ENCODE measurements at places on chromosomes 5 and 9. TPM values are rescaled to one million over a fixed set of nuclear protein-coding genes. Genes with fewer than 3 reads are reported as not detected.
A peak's percentile ranks its signal among the peaks of the same experiment; 100 is the strongest.

- DNase-seq: no peak
- no peak overlapping the region for H3K27ac ChIP-seq
- no peak overlapping the region for H3K4me3 ChIP-seq
These were observed 4.9 kb downstream of the AKNA start for GRCh38 chr9:114382699-114383520.

The SPEF2 gene
- total RNA-seq: 3.9 TPM

The EGR1 gene
- 24.4 TPM for total RNA-seq

DNA sequence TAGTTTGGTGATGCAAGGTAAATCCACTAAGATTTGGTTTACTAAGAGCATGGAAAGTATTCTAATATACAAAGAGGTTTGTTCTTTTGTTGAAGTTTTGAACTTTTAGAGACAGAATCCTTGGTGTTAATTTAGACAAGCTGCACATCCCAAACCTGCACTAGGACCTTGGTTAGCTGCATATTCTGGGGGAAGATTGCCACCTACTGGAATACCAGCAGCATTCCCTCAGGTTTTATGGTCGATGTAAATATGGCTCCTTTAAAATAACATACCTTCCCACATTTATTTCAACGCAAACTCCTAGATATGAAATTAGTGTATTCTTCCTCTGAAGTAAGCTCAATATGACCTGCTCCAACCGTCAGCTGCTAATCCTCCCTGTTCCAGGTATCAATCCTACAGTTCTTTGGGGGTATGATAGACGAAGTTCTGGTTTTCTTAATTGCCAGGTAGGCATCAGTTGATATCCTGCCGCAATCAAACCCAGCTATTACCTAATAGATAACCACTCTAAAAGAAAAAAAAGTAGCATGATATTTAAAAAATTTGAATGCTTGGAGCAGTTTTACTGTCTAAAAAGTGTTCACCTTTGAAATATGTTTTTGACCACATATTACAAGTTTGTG, 624.1 kb downstream of the ISL1 start:
- H3K27ac ChIP-seq: no peak overlapping the region
- H3K4me1 ChIP-seq: no peaks in the 10 kb centered on the region
- H3K36me3 ChIP-seq: no peaks in the 10 kb centered on the region
- DNase-seq: peak; percentile 3
- H3K27me3 ChIP-seq: no peaks in the 10 kb centered on the region
- no peak overlapping the region for H3K4me3 ChIP-seq

DNA sequence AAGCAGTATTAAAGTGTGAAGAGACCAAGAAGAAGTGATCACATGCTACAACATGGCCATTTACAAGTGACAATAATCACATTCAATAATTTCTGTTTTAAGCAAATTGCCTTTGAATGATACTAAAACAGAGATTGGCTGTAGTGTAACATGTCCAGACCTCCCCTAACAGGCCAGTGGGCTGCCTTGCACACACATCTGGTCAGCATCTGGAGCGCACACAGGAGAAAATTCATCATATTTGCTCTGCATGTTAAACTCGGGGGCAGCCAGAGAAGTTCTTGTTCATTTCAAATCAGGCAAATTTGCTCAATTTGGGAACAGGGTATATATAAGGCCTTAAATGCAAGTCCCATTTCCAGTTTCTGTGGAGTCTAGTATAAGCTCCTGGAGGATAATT, 111.1 kb upstream of the FBXL7 start:
- H3K4me1 ChIP-seq: no peaks in the 10 kb centered on the region
- no peak overlapping the region for H3K27ac ChIP-seq
- no peak overlapping the region for H3K4me3 ChIP-seq
- no peaks in the 10 kb centered on the region for H3K27me3 ChIP-seq

GRCh38 chr5:7246287-7246686, 149.7 kb upstream of the ADCY2 start:
- no peak overlapping the region for H3K27ac ChIP-seq
- no peaks in the 10 kb centered on the region for H3K27me3 ChIP-seq
- H3K4me3 ChIP-seq: no peak overlapping the region
- no peaks in the 10 kb centered on the region for H3K36me3 ChIP-seq

DNA sequence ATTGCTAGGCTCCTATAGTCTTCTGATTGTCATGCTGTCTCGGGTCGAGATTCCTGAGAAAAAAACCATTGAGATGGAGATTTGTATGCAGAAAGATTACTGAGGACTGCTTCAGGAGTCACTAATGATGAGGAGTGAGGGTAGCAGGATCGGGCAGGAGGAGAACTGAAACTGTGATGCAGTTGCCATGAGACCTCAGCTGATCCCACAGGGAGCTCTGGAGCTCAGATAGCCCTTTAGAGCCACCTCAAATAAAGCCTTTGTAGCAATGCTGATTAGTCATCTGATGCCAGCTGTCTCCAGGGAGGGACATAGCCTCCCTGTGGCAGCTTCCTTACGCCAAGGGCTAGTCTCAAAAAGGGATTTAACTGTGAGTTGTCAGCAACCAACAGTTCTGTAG, 256.9 kb downstream of the DMAC1 start:
- H3K4me1 ChIP-seq: no peaks in the 10 kb centered on the region
- H3K27me3 ChIP-seq: no peaks in the 10 kb centered on the region
- no peak overlapping the region for H3K4me3 ChIP-seq
- no peaks in the 10 kb centered on the region for H3K36me3 ChIP-seq
